ENCODE measurements at places on chromosomes 12 and 14.

GRCh38 chr14:102532204-102532658 is 22.7 kb upstream of the ANKRD9 start:
- no peak for DNase-seq

DNA sequence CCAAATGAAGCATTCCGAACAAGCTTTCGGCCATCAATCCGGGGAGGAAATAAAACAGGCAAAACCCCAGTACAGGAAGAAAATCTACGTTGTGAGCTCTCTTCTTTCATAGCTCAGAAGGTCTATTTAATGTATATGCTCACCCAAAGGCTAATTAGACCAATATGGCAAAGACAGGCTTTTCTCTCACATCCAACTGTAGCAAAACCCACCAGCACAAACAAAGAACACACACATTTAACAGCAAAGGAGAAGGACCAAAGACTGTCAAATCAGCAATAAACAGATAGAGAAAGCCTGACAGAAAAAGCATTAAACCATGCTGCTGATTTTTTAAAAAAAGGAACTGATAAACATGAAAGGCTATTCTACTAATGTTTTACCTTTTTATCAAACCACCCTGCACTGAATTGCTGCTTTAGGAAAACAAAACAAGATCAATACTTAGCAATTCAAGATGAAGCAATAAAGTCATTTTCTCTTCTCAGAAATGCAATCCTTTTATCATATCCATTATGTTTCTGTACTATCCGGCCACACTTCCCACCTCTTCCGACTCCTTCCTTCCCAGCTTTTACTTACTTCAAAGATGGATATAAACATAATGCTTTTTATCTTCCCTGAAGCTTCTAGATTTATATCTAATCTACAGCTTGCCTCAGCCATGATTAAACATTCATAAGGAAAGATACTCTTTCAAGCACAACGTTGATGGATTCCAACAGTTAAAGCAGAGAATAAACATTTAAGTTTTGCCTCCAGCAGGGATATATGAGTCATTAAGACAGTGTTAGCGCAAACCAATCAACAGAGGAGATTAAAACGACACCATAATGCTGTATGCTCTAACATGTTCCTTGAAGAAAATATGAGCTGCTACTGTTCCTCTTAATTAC is 74.6 kb upstream of the BBS10 start:
- no peak for DNase-seq

DNA sequence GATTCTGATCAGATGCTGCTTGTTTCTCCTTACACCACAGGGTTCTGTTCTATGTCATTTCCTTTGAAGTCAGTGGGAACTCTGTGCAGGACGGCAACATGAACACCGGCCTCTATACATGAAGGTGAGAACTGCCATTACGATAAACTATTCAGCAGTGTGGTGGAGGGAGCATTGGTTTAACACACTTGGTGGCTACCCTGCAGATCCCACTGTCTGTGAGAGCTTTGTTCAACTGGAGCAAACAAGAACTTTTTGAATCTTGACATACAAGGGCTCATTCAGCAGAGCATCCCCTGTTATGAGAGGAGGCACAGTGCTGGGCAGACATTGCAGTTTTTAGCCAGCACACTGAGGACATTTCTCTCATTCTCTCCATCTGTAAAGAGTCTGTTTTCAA is 10.7 kb upstream of the FRS2 start:
- DNase-seq: no peak

GRCh38 chr14:35180179-35180578 is 57.8 kb downstream of the PRORP start:
- DNase-seq: no peak

GRCh38 chr12:25200703-25201102 is 5.7 kb downstream of the ETFRF1 start:
- peak; percentile 7 for DNase-seq

DNA sequence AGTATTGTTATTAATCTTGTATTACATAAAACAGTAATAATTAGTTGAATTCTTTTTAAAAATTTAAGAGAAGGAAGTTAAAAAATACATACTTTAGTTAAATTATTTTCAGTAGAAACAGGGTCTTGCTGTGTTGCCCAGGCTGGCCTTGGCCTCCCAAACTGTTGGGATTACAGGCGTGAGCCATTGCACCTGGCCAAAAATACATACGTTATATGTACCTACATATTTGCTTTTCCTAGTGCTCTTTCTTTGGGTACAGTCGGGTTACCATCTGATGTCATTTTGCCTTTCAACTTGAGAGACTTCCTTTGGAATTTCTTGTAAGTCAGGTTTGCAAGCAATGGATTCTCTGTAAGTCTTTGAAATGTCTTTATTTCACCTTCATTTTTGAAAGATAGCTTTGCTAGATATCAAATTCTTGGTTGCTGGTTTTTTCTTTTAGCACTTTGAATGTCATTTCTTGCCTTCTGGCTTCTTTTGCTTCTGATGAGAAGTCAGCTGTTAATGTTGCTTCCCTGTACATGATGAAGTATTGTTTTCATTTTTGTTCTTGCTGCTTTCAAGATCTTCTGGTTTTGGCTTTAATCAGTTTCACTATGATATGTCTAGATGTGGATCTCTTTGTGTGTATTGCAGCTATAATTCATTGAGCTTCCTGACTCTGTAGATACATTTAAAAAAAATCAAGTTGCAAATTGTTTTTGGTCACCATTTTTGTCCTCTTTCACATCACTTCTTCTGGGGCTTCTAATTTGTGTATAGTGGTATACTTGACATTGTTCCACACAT is 84.4 kb downstream of the SPATS2 start:
- DNase-seq: no peak

- no peak for DNase-seq
Measured at GRCh38 chr12:105945880-105946279, 192.9 kb downstream of the NUAK1 start.

GRCh38 chr14:98728836-98729235 is 543.2 kb downstream of the BCL11B start:
- no peak for DNase-seq

DNA sequence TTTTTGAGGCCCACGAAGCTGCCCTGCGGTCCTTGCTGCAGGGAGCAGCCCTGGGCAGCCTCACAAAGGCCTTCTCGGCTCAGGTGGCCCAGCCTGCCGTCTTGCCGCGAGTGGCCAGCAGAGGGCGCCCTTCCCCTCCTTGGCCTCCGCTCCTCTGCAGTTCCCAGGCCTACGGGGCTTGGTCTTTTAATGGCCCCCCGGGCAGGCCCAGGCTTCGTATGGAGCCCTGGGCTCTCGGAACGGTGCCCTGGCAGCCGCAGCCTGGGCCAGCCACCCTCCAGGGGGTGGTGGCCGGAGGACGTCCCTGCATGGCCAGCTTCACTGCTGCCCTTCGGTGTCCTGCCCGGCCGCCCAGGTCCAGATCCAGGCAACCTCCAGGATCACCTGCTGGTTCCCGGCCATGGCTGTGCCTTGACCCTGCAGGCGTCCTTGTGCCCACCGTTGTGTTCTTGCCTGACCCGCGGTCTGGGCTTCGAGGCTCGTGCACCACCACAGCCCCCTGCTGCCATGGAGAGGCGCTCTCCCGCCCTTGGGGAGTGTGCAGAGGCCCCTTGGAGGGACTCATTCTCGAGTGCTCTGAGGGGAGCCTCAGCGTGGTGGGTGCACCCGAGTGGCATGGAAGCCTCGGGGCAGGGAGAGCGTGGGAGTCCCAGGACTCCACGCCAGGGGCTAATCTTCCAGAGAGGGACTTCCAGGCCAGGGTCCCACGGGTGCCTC is 9.4 kb downstream of the ASPG start:
- DNase-seq: no peak

- DNase-seq: no peak
Measured at GRCh38 chr12:131364903-131365820, 345.7 kb upstream of the SFSWAP start.

DNA sequence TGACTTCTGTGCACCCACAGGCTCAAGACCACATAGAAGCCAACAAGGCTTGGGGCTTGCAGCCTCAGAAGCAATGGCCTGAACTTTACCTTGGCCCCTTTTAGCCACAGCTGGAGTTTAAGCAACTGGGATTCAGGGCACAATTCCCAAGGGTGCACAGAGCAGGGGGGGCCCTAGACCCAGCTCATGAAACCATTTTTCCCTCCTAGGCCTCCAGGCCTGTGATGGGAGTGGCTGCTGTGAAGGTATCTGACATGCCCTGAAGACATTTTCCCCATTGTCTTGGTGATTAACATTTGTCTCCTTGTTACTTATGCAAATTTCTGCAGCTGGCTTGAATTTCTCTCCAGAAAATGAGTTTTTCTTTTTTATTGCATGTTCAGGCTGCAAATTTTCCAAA is 21.9 kb downstream of the GABARAPL1 start:
- no peak for DNase-seq

GRCh38 chr12:11753150-11753499 is 103.7 kb downstream of the ETV6 start:
- DNase-seq: no peak

DNA sequence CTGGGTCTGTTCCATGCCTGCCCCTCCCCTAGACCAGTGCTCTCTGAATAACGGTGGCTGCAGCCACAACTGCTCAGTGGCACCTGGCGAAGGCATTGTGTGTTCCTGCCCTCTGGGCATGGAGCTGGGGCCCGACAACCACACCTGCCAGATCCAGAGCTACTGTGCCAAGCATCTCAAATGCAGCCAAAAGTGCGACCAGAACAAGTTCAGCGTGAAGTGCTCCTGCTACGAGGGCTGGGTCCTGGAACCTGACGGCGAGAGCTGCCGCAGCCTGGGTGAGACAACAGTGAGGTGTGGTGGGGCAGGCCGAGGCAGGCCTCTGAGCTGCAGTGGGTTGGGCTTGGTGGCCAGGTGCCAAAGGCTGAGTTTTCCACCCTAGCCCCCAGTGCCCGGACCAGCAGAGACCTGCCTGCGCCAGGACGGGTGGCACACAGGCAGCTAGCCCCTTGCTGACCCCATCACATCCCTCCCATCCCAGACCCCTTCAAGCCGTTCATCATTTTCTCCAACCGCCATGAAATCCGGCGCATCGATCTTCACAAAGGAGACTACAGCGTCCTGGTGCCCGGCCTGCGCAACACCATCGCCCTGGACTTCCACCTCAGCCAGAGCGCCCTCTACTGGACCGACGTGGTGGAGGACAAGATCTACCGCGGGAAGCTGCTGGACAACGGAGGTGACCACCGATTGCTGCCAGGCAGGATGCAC is 28.2 kb upstream of the LRP1-AS start:
- DNase-seq: no peak

- peak; percentile 36 for DNase-seq
Measured at GRCh38 chr12:106840243-106840642, 65.8 kb downstream of the RIC8B start.

DNA sequence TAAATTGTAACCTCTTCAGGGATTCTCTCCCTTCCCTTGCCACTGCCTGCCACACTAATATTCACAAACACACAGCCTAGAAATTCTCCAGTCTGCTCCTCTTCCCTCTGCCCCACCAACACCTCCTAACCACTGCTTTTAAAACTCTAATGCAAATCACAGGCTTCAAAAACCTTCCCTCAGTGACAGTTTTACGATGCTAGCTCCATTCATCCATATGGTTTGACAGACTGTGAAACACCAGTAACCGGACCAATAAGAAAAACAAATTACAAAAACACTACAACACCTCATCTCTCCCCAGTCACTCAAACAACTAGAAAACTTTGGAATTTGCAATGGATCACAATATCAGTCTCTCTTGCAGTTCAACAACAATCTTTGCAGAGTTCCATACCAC is 5.7 kb downstream of the DPF3 start:
- DNase-seq: no peak

GRCh38 chr12:115871714-115872113 is 405.8 kb downstream of the MED13L start:
- DNase-seq: no peak

GRCh38 chr12:69254046-69254445 is 14.7 kb downstream of the CPSF6 start:
- no peak for DNase-seq

- peak; percentile 56 for DNase-seq
Measured at GRCh38 chr12:570435-570920, 92.8 kb downstream of the NINJ2 start.

- DNase-seq: no peak
Measured at GRCh38 chr14:93086441-93087055, 29.2 kb downstream of the ITPK1 start.

DNA sequence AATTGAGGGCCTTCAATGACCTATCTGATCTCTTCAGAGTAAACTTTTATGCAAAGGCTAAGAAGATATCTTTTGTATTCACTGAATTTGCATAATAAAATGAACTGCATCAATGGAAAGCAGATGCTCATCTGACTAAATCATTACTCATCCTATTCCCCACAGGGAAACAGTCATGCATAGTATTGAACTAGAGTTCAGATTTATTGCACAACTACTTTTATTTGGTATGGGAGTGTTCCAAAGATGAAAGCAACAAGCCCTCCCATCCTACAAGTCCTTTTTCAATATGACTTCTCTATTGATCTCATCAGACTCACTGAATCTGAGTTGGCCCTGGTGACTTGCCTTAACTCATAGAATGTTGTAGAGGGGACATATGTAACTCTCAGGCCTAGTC is 159.8 kb downstream of the KITLG start:
- DNase-seq: peak; percentile 91

DNA sequence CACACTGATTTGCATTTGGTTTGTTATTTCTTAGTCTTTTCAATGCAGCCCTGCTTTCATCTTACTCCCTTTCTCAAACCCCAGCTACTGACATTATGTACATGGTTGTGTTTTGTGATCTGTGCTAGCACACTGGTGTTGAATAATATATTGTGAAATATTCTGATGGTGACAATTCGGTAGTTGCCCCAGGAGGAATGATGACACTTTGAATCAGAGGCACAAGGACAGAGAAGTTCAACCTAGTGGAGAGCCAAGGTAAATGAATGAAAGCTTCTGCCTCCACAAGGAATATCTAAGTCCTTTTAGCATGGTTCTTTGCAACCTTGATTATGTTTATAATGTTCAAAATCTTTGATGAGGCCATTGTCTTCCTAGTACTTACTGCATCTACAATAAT is 159.9 kb downstream of the PDE3A start:
- DNase-seq: no peak

GRCh38 chr12:6494258-6494743 is 399 bp downstream of the NCAPD2 start:
- DNase-seq: no peak

- DNase-seq: no peak
Measured at GRCh38 chr12:124369827-124370378, 75.0 kb downstream of the RFLNA start.

GRCh38 chr14:68423686-68424085 is 369.2 kb downstream of the ZFP36L1 start:
- no peak for DNase-seq

- DNase-seq: no peak
Measured at GRCh38 chr12:93502802-93503623, 35.7 kb downstream of the MRPL42 start.

GRCh38 chr12:122265886-122266229 is 436 bp downstream of the VPS33A start:
- no peak for DNase-seq

- no peak for DNase-seq
Measured at GRCh38 chr12:2344885-2345284, 292.1 kb downstream of the CACNA1C start.

- no peak for DNase-seq
Measured at GRCh38 chr12:77973579-77973978, 142.9 kb downstream of the NAV3 start.

- no peak for DNase-seq
Measured at GRCh38 chr12:18391151-18391550, 129.8 kb downstream of the PIK3C2G start.
